ENCODE measurements at places on chromosomes 1 and 21.

DNA sequence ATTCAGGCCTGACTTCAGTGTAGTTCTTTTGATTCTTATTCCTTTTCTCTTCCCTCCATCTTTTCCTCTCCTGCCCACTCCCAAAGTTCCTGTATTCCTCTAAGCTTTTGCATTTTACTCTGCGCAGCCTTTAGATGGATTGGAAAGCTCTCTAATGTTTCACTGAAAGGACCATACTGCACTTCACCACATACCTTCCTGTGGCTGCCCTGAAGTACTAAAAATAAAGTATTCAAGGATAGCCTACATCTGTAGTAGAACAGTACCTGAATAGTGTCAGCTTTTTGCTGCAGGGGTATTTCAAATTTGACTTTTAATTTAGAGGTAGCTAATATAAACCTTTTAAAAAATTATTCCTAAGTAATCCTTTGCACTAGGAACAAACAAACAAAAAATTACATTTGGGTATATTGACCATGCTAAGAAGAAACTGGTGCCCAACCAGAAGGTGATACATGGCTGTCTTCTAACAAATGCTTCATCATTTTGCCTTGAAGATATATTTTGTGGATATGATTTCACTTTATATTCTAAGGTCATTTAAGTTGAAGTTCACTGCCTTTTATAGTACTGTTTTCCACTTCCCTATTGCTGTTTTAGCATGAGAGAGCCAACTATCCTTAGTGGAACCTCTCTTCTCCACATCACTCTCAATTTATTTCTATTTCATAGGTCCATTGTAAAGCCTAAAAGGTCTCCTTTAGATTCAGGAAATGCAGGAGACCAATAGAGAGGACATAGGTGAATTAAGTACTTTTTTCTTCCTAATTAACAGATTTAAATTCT, 22.8 kb downstream of the FAM20B start:
- no peak for DNase-seq

GRCh38 chr1:233246965-233247364, 48.6 kb downstream of the PCNX2 start:
- no peak for DNase-seq

DNA sequence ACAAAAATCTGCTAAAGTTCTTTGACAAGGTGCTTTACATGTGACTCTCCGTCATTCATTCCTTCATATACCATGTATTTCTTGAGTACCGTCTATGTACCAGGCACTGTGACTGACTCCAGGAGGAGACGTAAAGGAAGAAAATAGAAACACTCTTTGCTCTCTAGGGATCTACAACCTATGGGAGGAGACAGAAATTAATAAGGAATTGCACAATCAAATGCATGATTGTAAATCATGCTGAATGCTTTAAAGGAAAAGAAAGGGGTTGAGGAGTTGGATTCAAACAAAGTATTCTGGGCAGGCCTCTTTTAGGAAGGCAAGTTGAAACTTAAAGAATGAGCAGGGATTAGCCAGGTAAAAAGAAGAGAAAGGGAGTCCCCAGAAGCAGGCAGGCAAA, 239.1 kb upstream of the FGGY start:
- DNase-seq = no peak

GRCh38 chr1:45026446-45026845, 14.4 kb downstream of the UROD start:
- DNase-seq = no peak

DNA sequence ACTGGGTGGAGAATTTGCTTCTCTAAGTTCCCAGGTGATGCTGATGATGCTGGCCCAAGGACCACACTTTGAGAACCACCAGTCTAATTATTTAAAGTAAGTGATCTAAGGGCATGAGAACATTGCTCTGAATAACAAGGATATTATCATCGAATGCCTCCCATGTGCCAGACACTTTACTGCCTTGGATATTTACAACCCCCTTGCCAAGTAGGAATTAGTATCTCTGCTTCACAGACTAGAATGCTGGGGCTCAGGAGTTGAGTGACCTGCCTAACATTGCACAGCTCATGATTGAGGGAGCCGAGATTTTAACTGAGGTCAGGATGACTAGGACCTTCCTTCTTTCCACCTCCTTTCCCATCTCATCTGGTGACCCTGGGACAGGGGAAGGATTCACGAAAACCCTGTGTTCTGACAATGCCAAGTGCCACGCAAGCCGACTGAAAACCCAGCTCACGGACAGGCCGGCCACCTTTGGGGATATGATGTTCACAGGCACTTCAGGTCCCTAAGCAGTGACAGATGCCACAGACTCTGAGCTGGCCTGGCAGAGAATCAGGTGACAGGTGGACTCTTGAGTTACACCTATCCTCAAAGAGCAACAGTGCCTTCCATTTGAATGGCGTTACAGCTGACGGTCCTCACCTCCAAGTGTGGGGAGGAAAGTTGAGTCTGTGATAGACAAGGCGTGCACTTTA, 230.7 kb downstream of the TOMM20 start:
- DNase-seq = no peak

GRCh38 chr1:243642936-243643335, 207.1 kb downstream of the AKT3 start:
- no peak for DNase-seq

DNA sequence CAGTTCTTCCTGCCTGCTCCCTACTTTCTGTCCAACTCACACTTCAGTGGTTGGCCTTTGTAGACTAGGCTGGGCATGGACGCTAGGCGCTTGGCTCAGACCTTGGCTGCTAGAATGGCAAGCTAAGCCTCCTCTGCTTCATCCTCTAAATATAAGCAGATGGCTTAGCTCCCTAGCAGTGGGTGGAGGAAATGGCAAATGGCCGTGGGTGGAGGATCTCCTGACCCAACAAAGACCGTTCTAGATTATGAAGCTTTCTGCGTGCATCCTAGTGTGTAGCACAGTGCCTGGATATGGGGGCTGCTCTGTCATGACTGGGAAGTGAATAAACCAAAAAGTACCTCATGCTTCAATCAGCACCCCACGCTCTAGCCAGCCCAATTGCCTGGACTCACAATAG, 10.4 kb upstream of the ETV3L start:
- no peak for DNase-seq

DNA sequence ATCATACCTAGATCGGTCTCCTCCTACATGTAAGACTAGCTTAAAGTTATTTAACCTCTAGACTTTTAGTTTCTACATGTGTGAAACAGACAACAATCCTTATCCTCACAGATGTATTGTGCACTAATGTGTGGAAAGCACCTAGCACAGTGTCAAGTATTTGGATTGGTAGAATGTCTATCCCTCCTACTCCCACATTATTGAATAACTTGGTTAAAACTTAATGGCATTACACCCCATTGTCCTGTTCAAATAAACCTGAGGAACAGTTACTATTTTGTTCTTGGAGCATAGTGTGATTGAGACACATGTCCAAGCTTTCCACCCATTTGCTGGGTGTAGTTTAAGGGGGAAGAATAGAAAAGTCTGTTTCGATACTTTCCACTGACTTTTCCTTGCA, 208.8 kb upstream of the JUN start:
- DNase-seq = no peak

GRCh38 chr1:158053276-158053675, 59.8 kb downstream of the KIRREL1 start:
- no peak for DNase-seq

DNA sequence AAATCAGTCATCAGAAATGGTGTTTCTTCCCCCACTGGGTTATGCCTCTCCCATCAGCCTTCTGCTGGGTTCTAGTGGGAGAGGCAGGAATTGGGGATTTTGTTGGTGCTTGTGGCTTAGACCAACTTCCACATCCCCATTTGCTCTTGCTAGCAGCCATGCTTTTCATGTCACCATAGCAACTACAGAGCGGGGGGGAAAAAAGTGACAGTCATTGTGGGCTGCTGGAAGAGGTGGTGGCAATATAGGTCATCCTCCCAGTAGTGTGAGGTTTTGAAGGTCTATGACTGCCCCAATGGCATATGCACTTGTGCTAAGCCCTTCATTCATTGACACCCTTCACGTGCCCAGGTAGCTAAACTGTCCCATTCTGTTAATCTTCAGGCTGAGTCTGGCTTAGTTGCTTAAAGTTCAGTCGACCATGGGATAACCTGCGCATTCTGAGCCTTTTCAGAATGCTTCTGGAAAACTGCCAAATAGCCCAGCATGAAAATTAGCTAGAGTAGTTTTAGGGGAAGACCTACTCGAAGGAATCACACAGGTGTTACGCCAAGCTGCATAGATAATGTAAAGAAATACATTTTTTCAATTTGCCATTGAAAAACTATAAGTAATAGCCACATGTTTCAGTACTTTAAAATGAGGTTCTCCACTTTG, 53.7 kb upstream of the ZNF326 start:
- peak; percentile 30 for DNase-seq

GRCh38 chr1:42176902-42177519, 12.5 kb upstream of the GUCA2A start:
- DNase-seq = peak; percentile 53

DNA sequence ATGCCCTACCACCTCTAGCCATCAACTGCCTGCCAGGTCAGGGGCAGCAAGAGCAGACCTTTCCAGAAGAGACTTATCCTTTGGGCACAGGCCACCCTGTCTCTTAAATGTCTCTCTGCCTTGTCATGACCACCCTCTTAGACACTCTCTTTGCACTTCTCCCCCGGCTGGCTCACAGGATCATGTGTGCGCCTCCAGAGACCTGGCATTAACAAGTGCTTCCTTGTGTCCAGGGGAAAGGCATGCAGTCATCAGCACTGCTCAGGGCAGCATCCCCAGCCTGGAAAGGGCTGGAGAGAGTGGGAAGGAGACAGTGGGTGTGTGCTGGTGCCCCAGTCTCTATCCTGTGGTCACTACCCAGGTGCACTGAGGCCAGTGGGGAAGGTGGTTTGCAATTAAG, 85.2 kb upstream of the TLR5 start:
- DNase-seq = no peak

GRCh38 chr1:194431121-194431520, 1244.7 kb upstream of the B3GALT2 start:
- DNase-seq = no peak

- DNase-seq = no peak
Observed at GRCh38 chr1:31423418-31423947, 10.5 kb downstream of the SERINC2 start.

GRCh38 chr1:41671116-41671755, 186.8 kb upstream of the EDN2 start:
- no peak for DNase-seq
